ENCODE measurements at places on chromosomes 1 and 21. TPM values are rescaled to one million over a fixed set of nuclear protein-coding genes. Genes with fewer than 3 reads are reported as not detected.

The SYNC gene
- polyA plus RNA-seq = not detected

The RHBDL2 gene
- polyA plus RNA-seq = not detected

The APCS gene
- polyA plus RNA-seq = not detected

The NEK7 gene
- polyA plus RNA-seq = 47.3 TPM

The SPOCD1 gene
- 2.5 TPM for polyA plus RNA-seq

The LY9 gene
- 57.2 TPM for polyA plus RNA-seq

The HMCN1 gene
- 0.33 TPM for polyA plus RNA-seq

The NBPF11 gene
- polyA plus RNA-seq = 0.94 TPM

The SPRR2B gene
- polyA plus RNA-seq = not detected

The NEXN gene
- 0.89 TPM for polyA plus RNA-seq

The FAF1 gene
- polyA plus RNA-seq = 31.1 TPM

The PROK1 gene
- polyA plus RNA-seq = not detected

The CFAP74 gene
- polyA plus RNA-seq = not detected

The INAVA gene
- polyA plus RNA-seq = 0.10 TPM

The C1QC gene
- polyA plus RNA-seq = not detected

The IL19 gene
- polyA plus RNA-seq = not detected

The FCGR1A gene
- polyA plus RNA-seq = not detected

The UBE2U gene
- not detected for polyA plus RNA-seq

The OTUD7B gene
- 0.54 TPM for polyA plus RNA-seq

The PALMD gene
- polyA plus RNA-seq = not detected

The ATP1A4 gene
- not detected for polyA plus RNA-seq

The CCDC17 gene
- polyA plus RNA-seq = not detected

The RCSD1 gene
- 96.2 TPM for polyA plus RNA-seq

The NR1I3 gene
- polyA plus RNA-seq = not detected

The MAP3K21 gene
- 0.09 TPM for polyA plus RNA-seq

The FAM151A gene
- not detected for polyA plus RNA-seq

The FAM167B gene
- 0.53 TPM for polyA plus RNA-seq

The KCNE2 gene
- not detected for polyA plus RNA-seq

The FCER1G gene
- polyA plus RNA-seq = 1,827 TPM

The TTC34 gene
- not detected for polyA plus RNA-seq

The CRYAA gene
- polyA plus RNA-seq = not detected

The AVPR1B gene
- not detected for polyA plus RNA-seq

The DMRTA2 gene
- not detected for polyA plus RNA-seq
